ENCODE measurements at places on chromosomes 1 and 21. TPM values are rescaled to one million over a fixed set of nuclear protein-coding genes. Genes with fewer than 3 reads are reported as not detected.

GRCh38 chr21:40021558-40022351, 154.5 kb downstream of the PCP4 start:
- DNase-seq, result no peak

DNA sequence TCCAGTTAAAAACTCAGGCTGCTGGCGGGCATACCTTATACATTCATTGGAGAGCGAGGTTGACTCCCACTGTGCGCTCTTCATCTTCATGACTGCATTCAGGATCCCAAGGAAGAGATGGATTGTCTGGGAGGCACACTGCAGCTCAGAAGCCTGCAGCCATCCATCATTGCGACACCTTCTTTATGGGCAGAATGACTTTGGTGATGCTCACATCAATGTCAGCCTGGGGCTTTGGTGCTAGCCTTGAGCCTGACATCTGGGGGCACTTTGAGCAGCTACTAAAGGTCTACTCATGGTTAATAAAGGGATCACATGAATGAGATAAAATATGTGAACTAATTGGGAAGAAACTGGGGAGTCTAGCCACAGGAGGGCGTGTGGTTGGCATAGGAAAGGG, 229.3 kb downstream of the PRDM2 start:
- DNase-seq, result no peak

DNA sequence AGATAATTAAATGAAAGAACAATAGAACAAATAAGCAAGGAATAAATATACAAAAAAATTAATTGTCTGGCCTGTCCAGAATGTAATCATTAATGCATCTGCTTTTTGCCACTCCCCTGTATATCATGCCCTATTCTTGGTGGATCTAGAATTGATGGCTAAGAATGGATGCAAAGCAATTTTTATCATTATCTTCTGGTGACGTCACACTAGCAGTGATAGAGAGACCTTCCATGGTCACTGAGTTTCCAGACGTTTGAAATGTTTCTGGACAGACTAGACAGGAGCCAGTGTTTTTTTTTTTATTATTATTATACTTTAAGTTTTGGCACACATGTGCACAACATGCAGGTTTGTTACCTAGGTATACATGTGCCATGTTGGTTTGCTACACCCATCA, 563.0 kb downstream of the NEGR1 start:
- DNase-seq, result no peak

DNA sequence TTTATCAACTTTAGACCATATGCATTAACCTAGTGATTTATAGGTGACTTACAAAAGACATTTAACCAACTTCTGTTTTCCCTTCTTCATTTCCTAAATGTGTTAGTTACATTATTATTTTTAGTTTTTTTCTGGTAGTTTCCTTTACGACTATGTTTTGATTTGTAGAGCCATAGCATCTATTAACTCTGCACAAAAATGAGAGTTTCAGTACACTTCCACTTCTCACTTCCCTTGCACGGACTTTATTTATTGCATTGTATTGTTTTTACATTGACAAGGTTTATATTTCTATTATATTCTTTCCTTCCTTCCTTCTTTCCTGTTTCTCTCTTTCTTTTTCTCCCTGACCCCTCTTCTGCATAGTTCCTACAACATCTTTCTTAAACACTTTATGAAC, 14.7 kb downstream of the PKN2 start:
- no peak for DNase-seq

DNA sequence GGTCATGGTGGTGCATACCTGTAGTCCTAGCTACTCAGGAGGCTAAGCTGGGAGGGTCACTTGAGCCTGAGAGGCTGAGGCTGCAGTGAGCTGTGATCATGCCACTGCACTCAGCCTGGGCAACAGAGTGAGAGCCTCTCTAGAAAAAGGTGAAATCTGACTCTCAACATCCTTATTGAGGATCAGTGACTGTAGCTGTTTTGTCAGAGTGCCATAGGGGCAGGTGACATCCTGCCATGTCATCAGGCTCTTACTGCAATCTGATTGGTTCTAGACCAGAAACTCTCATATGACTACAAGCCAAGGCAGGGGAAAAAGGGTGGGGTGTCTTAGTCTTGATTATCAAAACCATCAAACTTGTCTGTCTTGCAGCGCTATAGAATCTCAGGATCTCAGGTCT, 62.8 kb upstream of the NGF start:
- DNase-seq, result no peak

GRCh38 chr1:160826546-160826945, 30.6 kb downstream of the LY9 start:
- DNase-seq, result no peak

- DNase-seq, result no peak
Measured at GRCh38 chr1:243267914-243268653, 12.2 kb downstream of the SDCCAG8 start.

DNA sequence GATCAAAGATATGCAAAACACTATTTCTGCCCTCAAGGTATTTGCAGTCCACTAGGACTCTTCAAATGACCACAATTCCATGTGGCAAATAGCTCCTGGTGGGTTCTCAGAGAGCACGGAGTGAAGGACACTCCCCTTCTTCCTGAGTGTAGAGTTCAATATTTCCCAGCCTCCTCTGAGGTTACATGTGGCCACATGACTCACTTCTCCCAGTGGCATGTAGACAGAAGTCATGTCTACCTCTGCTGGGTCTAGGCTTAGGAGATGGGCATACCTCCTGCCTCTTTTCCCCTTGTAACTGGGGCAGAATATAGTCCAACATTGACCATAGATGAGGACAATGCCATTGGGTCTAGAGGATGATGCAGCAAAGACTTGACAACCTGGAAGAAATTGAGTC, 191.4 kb downstream of the MIS18A start:
- DNase-seq, result no peak

DNA sequence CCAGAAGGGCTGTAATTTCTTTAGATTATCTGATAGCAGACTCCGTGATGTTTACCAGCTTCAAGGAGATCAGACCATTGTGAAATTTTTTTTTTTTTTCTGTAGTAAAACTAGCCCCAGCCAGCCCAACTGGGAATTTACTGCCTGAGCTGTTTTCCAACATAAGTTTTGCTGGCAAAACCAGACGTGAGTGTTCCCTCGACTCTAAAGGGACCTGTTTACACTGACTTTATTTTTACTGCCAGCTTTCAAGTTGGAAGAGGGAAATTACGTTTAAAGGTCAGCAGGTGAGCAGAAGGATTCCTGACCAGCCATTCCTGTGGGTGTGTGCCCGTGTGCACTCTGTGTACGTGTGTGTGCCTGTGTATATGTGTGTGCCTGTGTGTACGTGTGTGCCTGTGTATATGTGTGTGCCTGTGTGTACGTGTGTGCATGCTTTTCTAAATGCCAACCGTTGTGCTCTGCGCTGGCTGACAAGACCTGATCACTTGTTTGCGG, 374 bp downstream of the MAB21L3 start:
- DNase-seq, result no peak

DNA sequence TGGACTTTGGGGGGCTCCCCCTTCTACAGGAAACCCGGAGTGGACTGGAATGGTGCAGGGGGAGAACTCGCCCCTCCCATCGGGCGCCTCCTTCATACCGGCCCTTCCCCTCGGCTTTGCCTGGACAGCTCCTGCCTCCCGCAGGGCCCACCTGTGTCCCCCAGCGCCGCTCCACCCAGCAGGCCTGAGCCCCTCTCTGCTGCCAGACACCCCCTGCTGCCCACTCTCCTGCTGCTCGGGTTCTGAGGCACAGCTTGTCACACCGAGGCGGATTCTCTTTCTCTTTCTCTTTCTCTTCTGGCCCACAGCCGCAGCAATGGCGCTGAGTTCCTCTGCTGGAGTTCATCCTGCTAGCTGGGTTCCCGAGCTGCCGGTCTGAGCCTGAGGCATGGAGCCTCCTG, at the start of gene TNFRSF14:
Gene TNFRSF14 (plus strand): TSS at position 95 of the 401 bp plus-strand sequence. CDS start 294 bp downstream, at position 389.
- DNase-seq, result no peak

DNA sequence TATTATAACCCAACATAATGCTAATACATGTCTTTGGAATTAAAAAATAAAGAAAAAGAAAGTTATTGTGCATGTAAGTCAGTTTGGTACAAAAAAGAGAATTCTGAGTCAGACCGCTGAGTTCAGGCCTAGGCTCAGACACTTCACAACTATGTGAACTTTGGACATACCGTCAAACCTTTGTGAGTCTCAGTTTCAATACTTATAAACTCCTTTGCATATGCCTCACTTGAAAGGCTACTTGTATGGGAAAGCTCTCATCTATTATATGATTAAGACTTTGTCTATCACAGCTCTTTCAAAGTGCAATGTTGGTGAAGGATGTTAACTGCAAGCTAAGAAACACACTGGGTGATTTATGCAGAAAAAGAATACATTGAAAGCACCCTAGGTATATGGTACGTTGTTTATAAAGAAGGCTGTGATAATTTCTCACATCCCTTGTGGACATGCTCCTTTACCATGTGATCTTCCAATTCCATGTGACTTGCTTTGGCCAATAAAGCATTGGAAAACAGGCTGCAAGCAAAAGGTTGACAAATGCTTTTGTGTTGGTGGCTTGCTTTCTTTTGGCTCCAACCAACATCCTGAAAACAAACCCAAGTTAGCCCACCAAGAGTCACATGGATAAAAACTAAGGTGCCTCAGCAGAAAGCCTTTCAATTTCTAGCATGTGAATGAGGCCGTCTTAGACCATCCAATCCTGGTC, 49.6 kb downstream of the INTS7 start:
- DNase-seq, result no peak

- DNase-seq, result no peak
Measured at GRCh38 chr1:236799001-236799400, 3.9 kb downstream of the MTR start.

DNA sequence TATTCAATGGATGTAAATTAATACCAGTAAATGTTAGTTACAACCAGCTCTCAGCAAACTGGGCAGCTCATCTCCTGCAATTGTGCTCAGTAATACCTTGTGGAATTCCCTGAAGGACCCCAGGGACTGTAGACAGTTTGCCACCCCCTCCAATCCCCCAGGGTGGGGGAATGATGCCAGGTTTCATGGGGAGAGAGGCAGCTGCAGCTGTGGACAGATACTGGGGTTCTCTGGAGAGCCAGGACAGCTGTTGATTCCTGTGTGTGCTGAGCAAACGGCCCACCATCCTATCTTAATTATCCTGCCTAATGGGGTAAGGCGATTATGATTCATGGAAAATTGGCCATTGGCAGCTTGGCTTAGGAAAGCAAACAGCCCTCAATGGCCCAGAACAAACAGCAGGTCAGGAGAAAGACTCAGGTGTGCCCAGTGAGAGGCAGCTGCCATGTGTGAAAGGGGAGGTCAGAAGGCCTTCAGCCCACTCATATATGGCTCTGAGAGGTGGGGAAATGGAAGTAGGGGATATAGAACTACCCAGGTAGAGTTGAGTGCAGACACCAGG, 148.9 kb upstream of the CTTNBP2NL start:
- no peak for DNase-seq

DNA sequence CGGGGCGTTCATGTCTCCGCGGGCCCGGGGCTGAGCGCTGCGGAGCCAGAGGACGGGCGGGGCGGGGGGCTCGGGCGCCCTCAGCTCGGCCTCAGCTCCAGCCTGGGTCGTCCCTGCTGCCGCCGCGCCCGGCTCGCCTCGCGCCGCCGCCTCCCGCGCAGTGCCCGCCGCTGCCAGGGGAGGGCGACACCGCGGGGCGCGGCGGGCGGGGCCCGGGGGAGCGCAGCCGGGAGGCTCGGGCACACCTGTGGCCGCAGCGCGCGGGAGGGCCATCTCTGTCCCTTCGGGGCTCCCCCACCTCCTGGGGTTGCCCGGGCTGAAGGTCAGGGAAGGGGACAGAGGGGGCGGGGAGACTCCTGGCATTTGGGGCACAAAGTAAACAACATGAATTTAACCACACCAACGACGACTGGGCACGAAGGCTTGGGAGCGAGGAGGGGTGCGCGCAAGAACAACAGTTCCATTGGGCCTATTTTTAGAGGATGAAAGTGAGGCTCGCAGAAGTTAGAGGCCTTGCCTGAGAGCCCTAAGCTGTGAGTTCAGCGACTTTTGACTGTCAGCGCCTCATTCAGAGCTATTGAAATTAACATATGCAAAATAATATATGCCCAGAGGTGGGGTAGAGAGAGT, at the start of gene FAM131C:
Gene FAM131C (minus strand): TSS at position 162 of the 630 bp plus-strand sequence. CDS start 209 bp downstream, outside the sequence.
- DNase-seq, result no peak

DNA sequence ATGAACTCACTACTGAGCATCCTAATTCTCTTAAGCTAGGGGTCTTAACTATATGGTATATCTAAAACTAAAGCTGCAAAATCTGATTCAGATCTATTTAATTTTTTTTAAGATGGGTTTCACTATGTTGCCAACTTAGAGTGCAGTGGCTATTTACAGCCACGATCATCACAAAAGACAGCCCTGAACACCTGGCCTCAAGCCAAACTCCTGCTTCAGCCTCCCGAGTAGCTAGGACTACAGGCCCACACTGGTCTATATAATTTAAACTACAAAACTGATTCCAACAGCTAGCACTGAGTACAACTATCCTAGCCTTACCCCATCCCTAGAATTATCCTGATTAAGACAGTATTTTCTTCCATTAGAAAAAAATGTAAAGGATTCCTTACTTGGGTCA, 37.1 kb downstream of the EIF4G3 start:
- no peak for DNase-seq

- no peak for DNase-seq
Measured at GRCh38 chr1:7119156-7119555, 333.9 kb downstream of the CAMTA1 start.

GRCh38 chr1:116827607-116828105, 73.4 kb downstream of the CD2 start:
- DNase-seq, result no peak

DNA sequence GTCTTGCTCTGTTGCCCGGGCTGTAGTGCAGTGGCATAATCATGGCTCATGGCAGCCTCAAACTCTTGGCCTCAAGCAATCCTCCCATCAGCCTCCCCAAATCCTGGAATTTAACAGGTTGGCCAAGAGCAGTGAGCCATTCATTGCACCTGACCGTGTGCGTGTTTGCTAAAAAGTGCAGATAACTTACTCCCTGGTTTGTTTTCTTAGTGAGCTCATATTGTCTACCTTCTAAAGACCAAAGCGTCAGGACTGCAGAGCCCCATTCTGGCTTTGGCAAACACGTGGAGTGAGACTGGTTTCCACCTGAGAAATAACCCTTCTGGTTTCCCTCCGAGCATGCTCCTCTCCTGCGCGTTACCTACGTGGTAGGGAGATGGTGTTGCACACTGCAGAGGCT, 32.2 kb upstream of the CA6 start:
- no peak for DNase-seq

DNA sequence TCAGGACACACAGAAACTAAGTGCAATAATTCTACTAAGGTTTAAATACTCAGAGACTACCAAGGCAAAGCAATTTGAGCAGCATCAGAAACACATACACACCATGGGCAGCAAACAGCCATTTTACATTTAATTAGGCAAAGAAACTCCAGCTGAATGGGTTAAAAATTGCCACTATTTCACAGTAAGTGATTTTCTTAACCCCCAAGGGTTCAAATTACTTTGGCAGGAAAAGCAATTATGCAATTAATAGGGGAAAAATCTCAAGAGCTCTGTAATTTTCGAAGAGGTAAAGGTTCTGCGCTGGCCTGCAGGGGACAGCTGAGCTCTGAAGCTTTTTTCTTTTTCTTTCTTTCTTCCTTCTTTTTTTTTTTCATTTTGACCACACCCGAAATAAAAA, 206.2 kb upstream of the RRP15 start:
- no peak for DNase-seq

- no peak for DNase-seq
Measured at GRCh38 chr1:160097911-160098851, at the start of gene IGSF8. TSS of gene IGSF8 (minus strand) at chr1:160098619. CDS start at chr1:160098472, 147 bp downstream.

Gene SERPINC1
- 10.1 TPM for polyA plus RNA-seq

Gene RSPO1
- polyA plus RNA-seq, result 4.6 TPM

Gene HSPB7
- polyA plus RNA-seq, result 5.5 TPM

Gene CYP2J2
- 1.2 TPM for polyA plus RNA-seq

Gene CD84
- 1.4 TPM for polyA plus RNA-seq

Gene RNF19B
- 16.6 TPM for polyA plus RNA-seq

Gene TLCD4
- 6.2 TPM for polyA plus RNA-seq

Gene SLAMF8
- polyA plus RNA-seq, result 0.59 TPM

Gene ESPN
- polyA plus RNA-seq, result 26.5 TPM

Gene KLF17
- polyA plus RNA-seq, result not detected

Gene FMO1
- polyA plus RNA-seq, result 182 TPM

Gene LINGO4
- not detected for polyA plus RNA-seq

All from left renal cortex interstitium (tissue), 4 donors.